ENCODE measurements at places on chromosomes 7 and 10.

DNA sequence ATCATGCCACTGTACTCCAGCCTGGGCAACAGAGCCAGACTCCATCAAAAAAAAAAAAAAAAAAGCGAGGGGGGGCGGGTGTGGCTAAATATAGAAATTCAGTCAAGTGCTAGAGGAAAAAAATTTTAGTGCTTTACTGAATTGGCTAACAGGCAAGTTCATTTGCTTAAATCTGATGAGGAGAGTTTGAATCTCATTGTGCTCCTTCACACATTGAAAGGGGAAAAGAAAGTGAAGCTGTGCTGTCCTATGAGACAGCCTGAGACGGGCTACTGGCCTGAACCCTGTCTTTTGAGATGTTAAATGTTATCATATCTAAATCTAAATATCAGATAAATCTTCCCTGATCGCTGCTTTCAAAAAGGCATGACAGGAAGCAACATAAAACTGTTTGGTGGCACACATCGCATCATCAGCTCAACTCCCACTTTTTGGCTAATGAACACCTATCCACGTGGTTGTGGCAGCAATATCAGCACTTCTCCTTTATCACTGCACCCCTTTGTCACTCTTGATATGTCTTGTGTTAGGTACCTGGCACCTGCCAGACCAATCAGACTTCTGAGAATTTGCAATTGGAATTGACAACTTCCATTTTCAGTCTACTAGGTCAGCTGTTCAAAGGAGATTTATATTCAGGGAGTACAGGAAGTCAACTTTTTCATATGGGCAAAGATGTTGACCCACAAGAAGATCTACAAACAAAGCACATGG lies 14.0 kb upstream of the IFIT1B start:
- DNase-seq, result peak; percentile 76

DNA sequence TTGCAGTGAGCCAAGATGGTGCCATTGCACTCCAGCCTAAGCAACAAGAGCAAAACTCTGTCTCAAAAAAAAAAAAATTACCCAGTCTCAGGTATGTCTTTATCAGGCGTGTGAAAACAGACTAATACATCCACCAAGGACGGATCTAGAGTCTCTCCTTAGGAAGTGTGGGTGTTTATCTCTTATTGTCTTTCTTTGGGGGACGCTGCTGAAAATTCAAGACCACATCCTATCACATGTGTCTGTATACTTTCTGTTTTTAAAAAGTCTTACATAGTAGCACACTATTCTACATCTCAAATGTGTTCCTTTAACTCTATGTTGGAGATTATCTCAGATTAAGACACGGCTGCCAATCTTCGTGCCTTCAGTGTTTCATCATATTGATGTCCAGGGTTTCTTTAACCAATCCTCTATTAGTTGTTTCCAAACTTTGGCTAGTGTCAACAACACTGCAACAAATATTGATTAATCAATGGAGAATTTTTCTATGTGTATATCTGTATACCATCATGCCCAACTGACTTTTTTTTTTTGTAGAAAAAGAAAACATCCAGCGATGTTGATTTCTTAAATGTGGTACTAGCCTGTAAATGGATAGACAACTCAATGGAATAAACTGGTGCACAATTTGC lies 92.3 kb upstream of the KDM7A start:
- no peak for DNase-seq

DNA sequence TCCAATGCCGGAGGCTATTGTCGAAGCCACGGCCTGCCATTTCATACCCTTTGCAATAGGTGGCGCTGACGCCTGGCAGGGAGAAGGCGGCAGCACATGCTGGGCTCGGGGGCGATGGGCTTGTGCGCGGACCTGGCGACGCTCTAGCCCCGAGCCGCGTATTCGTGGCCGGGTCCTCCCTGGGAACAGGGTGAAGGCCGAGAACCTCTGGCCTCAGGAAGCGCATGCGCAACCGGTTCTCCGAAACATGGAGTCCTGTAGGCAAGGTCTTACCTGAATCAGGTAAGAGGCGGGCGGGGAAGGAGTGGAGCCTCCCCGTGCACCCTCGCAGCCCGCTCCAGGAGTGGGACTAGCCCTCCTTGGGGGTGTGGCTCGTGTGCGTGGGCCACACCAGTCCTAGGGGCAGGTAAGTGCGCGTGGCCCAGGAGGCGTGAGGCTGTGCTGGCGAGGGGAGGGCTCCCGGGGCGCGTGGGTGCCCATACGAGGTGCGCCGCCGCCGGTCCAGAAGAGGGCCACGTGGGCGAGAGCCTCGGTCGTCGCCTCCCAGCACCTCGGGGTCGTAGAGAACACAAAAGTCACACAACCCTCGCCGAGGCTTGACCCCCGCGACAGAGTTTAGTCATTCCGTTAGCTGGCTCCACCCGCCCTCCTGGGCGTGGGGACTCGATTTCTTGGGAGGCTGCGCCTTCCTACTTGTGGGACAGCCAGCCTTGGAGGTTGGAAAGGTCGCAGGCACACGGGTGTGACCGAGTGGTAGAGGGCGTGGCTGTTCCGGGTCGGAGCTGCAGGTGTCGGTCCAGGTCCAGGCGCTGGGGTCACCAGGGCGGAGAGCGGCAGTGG lies 5.6 kb upstream of the MEST start:
- peak; percentile 60 for DNase-seq

- DNase-seq, result no peak
Measured at GRCh38 chr10:11337516-11337915, 273.9 kb downstream of the USP6NL start.

DNA sequence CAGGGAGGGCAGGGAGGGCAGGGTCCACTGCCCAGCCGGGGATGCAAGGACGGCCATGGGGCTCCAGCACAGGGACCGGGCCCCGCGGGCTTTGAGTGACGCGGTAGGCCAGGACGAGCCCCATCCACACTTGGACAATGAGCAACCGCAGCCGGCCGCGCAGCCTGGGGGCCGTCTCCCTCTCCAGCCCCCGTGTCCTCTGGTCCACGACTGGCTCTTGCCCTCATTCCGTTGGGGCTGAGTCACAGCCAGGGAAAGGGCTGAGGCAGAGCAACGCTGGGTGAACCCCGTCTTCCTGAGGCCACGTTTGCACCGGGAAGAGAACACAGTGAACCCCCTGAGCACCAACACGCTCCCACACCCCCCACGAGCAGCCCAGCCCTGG lies 23.7 kb downstream of the SHH start:
- no peak for DNase-seq

GRCh38 chr10:6388261-6388893 lies 185.6 kb downstream of the PFKFB3 start:
- DNase-seq, result no peak

- no peak for DNase-seq
Measured at GRCh38 chr7:153130052-153130451, 370.5 kb downstream of the ACTR3B start.

DNA sequence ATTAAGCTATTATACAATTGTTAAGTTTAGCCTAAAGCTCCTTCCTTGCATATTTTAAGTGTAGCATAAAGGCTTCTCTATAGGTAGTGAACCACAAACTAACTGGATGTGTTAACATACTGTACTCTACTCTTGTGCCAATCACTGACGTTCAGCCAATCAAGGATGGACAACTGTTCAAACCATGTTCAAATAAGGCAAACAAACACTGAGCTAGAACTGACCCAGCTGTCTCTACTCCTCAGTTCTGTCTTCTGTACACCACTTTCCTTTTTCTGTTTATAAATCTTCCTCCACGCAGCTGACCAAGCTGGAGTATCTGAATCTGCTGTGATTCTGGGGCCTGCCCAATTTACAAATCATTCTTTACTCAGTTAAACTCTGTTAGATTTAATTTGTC lies 188.7 kb upstream of the MBL2 start:
- DNase-seq, result no peak

GRCh38 chr7:34759477-34760125 lies 101.6 kb downstream of the NPSR1 start:
- DNase-seq, result peak; percentile 4

DNA sequence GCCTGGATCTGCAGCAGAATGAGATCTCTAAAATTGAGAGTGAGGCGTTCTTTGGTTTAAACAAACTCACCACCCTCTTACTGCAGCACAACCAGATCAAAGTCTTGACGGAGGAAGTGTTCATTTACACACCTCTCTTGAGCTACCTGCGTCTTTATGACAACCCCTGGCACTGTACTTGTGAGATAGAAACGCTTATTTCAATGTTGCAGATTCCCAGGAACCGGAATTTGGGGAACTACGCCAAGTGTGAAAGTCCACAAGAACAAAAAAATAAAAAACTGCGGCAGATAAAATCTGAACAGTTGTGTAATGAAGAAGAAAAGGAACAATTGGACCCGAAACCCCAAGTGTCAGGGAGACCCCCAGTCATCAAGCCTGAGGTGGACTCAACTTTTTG lies 21.4 kb downstream of the LRRC17 start:
- no peak for DNase-seq

DNA sequence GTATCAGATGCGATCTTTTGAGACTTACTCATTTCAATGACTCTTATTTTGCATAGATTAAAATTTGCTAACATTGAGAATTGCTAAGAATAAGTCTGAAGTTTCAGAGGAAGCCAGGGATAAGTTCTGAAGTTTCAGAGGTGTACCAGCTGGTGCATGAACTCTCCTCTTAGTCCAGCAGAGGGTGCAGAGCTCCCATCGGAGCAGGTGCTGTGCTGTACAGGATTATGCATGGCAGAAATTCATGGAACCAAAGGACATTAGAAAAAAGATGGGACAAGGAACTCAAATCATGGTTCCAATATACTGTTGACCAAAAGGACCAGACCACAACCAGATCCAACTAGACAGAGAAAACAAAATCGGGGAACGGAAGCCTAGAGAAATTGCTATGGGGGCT lies 41.9 kb downstream of the MGAM2 start:
- no peak for DNase-seq

- DNase-seq, result no peak
Measured at GRCh38 chr7:78037603-78038002, 239.0 kb downstream of the PHTF2 start.

DNA sequence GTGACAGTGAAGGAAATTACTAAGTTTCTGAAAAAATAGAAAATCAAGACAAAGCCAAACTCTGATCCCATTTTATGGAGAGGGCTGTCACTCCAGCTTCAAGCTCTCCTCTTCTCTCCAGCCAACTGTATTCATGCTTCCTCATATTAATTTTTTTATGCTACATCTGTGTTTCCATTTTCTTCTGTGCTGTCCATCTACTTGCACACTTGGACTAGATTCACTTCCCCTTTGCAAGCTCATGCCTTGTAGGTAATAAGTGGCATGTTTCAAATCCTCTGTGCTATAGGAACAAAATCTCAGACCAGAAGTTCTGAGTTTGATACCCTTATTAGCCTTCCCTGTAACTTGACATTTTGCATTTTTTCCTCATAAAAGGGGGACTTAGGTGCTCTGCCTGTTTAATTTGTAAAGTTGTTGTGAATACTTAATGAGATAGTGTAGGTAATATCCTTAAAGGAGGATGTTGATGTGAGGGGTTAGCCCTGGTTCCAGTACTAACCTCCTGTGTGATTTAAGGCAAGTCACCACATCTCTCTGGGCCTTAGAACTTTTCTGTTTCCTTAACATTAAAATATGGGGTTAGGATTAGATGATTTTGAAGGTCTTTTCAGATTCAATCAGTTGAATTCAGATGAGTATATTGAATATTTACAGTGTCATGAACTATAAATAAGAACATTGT lies 358.8 kb downstream of the BBS9 start:
- no peak for DNase-seq

DNA sequence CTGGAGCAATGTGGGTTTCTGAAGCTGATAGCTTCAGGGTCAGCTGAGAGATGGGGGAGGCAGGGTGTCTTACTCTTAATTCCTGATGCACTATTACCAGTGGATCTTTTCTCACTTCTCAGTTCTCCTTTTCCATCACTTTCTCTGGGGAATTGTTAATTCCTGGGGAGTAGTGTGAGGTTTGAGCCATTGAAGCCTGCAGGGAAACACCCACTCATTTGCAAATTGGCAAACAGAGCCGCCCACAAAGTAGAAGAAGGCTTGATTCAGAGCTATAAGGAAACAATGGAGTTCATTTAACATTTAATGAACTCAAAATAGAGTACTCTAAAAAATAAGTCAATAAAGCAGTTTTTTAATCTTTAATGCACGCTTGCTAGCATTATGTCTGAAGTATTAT lies 4.3 kb upstream of the TECTB start:
- peak; percentile 26 for DNase-seq

DNA sequence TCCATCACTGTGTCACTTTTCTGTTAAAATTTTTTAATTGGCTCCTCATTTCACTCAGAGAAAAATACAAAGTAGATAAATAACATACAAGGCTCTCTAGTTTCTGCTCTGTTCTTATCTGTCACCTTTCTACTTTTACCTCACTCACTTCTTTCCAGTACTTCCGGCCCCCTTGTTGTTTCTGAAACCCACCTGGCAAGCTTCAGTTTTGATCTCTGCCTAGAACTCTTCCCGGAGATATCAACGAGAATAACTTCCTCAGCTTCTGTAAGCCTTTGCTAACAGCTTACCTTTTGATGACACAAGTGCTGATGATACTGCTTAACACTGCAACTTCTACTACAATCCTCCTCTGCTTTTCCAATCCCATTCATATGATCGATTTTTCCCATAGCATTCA lies 566.2 kb downstream of the PCDH15 start:
- no peak for DNase-seq

GRCh38 chr10:10804061-10804460 lies 213.6 kb upstream of the CELF2 start:
- DNase-seq, result no peak

DNA sequence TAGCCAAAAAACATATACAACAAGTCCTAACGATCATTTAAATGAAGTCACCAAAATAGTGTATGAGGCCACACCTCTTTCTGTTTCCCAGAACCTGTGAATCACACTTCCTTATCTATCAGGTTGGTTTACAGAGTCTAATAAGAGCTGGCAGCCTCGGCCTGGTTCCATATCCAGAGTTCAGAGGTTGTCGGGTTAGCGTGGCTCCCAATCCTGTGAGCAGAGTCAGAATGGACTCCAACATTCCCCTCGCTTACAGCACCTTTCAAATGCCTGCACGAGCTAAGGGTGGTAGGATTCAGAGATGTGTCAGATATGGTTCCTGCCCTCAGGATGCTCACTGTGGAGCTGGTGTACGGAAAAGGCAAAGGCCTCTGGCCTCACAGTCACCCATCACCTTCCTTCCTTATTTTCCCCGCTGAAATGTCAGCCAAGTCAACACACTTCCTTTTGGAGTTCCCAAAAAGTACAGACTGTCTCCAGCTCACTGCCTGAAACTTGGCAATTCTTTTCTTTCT lies 6.0 kb downstream of the IL15RA start:
- DNase-seq, result peak; percentile 56

DNA sequence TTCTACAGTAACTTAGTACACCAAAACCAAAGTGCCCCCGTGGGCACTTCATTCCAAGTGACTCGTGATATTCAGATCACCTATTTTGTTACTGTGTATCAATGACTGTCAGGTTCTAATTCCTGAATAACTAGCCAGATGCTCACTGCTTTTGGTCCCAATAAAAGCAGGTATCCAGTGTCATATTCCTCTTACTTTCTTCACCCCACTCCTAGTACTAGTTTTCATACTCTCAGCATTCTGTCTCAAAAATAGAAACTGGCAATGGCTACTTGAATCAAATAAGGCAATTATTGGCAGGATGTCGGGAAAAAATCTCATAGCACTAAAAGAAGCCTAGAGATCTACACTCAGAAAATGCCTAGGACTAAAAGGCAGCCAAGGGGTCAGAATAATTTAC lies 84.6 kb downstream of the ZNF467 start:
- DNase-seq, result no peak

Data from inflammatory macrophage treated with lipopolysaccharide for 1 hour (primary cell).